ENCODE measurements at places on chromosomes 2 and 18. TPM values are rescaled to one million over a fixed set of nuclear protein-coding genes. Genes with fewer than 3 reads are reported as not detected.

HOXD4 gene
- not detected for total RNA-seq

OR6B2 gene
- total RNA-seq: not detected

FASTKD1 gene
- total RNA-seq: 39.9 TPM

RFTN2 gene
- not detected for total RNA-seq

NYAP2 gene
- total RNA-seq: not detected

RIT2 gene
- total RNA-seq: not detected

TWSG1 gene
- total RNA-seq: 31.7 TPM

DLGAP1 gene
- total RNA-seq: not detected

DNA sequence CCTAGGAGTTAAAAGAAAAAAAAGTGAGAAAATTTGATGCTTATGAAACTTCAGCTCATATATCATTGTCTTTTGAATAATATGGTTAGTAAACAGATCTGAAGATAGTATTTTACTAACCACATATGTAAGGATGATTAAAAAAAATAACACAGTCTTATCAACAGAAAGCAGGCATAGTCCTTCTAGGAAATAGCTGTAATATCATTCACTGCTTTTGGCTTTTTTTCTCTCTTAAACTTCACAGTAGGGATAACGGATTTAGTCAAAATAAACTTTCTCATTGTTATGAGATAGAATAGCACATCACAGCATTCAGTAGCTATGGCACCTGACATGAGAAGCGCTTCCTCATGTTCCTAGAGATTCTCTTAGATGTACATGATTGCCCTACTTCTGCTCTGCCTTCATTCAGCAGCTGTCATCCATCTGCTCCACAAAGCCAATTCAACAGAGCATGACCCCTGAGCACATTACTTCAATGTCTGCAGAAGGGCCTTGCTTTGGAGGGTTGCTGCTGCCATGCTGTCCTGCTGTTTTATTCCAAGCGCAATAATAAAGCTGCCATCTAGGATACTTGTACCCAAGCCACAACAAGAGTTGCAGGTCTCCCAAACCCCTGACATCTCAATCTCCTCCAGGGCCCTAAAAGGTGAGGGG is 67.0 kb downstream of the TTC21B start:
- H3K4me3 ChIP-seq: no peak overlapping the region
- H3K36me3 ChIP-seq: peaks cover 15% of the 10 kb centered on the region
- peak overlapping the region; percentile 19 for H3K27ac ChIP-seq

DNA sequence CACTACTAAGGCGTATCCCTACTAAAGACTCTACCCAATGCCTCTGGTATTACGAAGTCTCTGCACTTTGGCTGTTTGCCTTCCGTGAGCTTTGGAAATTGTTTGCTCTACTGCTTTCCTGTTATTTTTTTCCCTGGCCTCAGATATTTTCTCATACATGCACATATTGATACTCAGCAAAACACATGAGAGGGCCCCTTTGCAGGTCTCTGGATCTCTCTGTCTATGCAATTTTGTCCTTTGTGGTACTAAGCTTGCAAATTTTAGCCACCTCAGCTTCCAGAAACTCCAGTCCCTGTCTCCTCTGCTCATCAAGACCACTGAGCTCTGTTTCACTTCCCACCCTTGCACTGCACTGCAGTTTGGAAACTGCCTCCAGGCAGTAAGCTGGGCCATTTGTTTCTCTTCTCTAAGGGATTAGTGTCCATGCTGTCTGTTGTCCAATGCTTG is 46.6 kb downstream of the TAF1B start:
- peak overlapping the region; percentile 16 for H3K27ac ChIP-seq
- H3K36me3 ChIP-seq: peaks cover 31% of the 10 kb centered on the region
- H3K27me3 ChIP-seq: no peaks in the 10 kb centered on the region

GRCh38 chr2:233481368-233482142 is 85.0 kb downstream of the USP40 start:
- DNase-seq: no peak
- H3K4me3 ChIP-seq: no peak overlapping the region
- H3K27ac ChIP-seq: no peak overlapping the region
- H3K27me3 ChIP-seq: no peaks in the 10 kb centered on the region
- peaks cover 14% of the 10 kb centered on the region for H3K4me1 ChIP-seq
- peaks cover 88% of the 10 kb centered on the region for H3K36me3 ChIP-seq

DNA sequence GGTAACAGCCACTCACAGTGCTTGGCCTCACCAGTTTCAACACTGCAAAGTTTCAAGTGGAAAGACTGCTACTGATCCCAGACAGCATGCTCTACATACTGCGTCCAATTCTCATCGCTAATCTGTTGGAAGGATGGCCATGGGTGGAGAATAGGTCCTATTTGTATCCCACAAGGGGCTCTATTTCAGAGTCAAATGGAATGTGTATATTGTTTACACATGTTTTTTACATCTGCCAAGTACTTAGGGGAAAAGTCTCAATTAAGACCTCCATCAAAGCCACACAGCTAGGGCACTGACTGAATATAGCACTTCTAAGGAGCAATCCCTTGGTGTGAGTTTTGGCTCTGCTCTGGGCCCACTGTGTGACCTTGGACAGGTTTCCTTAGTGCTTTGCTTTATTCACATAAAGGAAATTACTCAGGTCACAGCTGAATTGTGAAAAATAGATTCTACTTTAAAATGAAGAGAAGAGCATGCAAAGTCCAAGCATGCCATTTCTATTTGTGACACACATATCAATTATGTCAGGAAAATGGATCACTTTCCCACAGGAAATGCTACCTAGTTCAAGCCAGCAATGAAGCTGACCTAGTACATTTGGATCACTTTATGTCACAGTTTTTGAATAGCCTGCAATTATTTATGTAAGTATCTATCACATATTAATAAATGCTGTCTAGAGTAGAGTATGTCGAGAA is 112.9 kb upstream of the STK17B start:
- no peak overlapping the region for H3K27ac ChIP-seq
- H3K4me1 ChIP-seq: no peaks in the 10 kb centered on the region
- no peaks in the 10 kb centered on the region for H3K27me3 ChIP-seq
- H3K36me3 ChIP-seq: no peaks in the 10 kb centered on the region
- no peak overlapping the region for H3K4me3 ChIP-seq

DNA sequence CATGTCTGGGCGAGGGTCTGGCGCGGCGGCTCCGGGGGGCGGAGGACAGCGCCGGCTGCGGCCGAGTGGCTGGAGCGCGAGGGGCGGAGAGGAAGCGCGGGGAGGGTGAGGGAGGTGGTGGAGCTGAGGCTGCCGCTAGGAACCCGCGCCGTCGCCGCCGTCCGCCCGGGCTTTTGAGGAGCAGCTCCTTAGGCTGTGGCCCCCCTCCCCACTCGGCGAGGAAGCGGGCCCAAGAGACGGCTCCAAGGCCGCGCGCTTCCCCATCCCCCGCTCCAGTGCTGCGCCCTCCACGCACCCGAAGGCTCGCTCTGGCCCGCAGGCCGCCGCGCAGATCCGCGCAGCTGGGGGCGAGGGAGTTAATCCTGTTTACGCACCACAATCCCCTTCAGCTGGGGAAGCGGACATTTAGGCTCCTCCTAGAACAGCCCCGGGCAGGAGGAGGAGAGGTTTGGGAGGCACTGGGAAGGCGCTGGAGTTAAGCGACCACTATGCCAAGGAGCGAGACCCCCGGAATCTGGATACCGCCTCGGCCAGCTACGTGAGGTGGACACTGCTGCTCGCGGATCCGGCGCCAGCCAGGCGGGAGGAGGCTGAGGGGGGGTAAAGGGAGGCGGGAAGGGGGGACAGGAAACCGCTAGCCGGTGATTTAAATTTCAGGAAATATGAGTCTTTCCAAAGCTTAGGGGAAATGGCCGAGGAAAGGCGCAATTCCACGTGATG is at the start of gene CNRIP1:
TSS of gene CNRIP1 (minus strand) at position 552 of the 720 bp plus-strand sequence. CDS start at position 3, 549 bp downstream.
- H3K4me3 ChIP-seq: peak within 1 kb of the TSS; percentile 65
- no peak within 1 kb of the TSS for H3K27ac ChIP-seq
- H3K27me3 ChIP-seq: peaks cover 9% of the 10 kb centered on the region
- DNase-seq: peak; percentile 44
- no peaks in the 10 kb centered on the region for H3K36me3 ChIP-seq
- H3K4me1 ChIP-seq: no peaks in the 10 kb centered on the region

- no peaks in the 10 kb centered on the region for H3K36me3 ChIP-seq
- no peaks in the 10 kb centered on the region for H3K4me1 ChIP-seq
- H3K27ac ChIP-seq: no peak overlapping the region
- no peak overlapping the region for H3K4me3 ChIP-seq
- no peak for DNase-seq
Observed at GRCh38 chr18:13577091-13577697, 149.2 kb downstream of the FAM210A start.

DNA sequence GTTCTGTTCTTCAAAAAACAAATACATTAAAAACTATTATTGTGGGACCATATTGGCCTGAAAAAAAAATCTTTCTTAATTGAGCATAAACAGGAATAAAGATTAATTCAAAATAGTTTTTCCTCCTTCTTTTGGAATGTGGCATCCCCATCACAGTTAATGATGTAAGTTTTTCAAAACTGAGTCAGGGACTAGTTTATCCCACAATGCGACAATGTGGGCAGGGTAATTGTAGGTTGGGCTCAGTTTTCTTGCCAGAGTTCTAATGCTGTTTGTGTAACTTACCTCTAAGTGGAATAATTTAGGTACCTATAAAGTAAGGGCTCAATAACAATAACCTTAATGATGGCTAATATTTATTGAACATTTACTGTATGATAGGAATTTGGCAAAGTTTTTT is 82.0 kb downstream of the PMS1 start:
- H3K4me1 ChIP-seq: no peaks in the 10 kb centered on the region
- no peak for DNase-seq
- H3K27ac ChIP-seq: no peak overlapping the region
- peaks cover 54% of the 10 kb centered on the region for H3K36me3 ChIP-seq

DNA sequence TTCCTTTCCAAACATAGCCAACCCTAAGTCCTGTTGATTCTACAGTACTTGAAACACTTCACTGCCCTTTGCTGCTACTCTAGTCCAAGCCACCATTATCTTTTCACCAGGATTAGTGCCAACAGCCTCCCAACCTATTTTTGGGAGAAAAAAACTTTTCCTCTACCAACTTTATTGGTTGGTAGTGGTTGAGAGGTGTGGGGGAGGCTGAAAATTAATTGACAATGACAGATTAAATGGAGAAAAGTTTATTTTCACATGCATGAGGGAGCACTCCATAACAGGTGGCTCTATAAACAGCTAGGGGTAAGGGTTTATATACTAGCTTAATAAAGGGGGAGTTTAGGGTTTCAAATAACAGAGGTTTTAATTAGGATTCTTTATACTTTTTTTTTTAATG is 37.8 kb upstream of the ITPRID2 start:
- no peak overlapping the region for H3K27ac ChIP-seq
- no peak for DNase-seq
- no peak overlapping the region for H3K4me3 ChIP-seq
- H3K4me1 ChIP-seq: peaks cover 6% of the 10 kb centered on the region
- no peaks in the 10 kb centered on the region for H3K36me3 ChIP-seq
- no peaks in the 10 kb centered on the region for H3K27me3 ChIP-seq

- no peaks in the 10 kb centered on the region for H3K36me3 ChIP-seq
- H3K4me1 ChIP-seq: peaks cover 18% of the 10 kb centered on the region
- H3K27me3 ChIP-seq: no peaks in the 10 kb centered on the region
Observed at GRCh38 chr2:61763605-61764034, 90.2 kb downstream of the FAM161A start.

DNA sequence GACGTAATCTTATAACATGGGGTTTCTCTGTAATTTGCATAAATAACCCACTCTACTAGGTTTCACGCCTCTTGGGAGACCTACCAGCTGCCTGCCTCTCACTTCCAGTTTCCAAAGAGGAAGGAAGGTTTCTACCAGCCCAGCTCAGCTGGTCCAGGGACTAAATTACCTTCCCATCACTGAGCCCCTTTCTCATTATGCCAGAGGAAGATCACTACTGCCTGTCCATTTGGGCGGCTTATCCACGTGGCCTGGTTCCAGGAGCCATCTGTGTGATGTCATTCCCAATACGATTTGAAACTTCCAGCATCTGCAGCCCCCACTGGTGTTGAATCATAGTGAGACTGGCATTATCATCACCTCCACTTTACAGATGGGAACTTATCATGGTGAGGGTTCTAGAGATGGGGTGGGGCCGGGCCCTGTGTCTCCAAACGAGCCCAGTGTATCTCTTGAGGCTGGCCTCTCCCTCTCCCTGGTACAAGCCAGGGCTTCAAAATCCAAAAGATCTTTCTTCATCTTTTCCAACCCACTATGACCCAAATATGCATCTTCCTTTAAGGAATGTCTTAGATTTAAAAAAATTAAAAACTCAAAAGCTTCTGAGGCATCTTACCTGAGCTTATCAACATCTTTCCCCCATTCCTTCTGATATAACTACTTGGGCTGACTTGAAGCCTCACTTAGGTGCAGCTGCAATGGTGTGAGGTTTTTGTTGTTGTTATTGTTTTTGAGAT is 140.8 kb downstream of the DDX1 start:
- no peaks in the 10 kb centered on the region for H3K36me3 ChIP-seq
- H3K4me1 ChIP-seq: peaks cover 29% of the 10 kb centered on the region
- H3K27me3 ChIP-seq: peaks cover 99% of the 10 kb centered on the region
- H3K4me3 ChIP-seq: no peak overlapping the region
- no peak for DNase-seq
- no peak overlapping the region for H3K27ac ChIP-seq

- peaks cover 6% of the 10 kb centered on the region for H3K4me1 ChIP-seq
- H3K4me3 ChIP-seq: no peak overlapping the region
- no peaks in the 10 kb centered on the region for H3K27me3 ChIP-seq
- no peaks in the 10 kb centered on the region for H3K36me3 ChIP-seq
Observed at GRCh38 chr18:12048827-12049175, 44.8 kb upstream of the ANKRD62 start.

DNA sequence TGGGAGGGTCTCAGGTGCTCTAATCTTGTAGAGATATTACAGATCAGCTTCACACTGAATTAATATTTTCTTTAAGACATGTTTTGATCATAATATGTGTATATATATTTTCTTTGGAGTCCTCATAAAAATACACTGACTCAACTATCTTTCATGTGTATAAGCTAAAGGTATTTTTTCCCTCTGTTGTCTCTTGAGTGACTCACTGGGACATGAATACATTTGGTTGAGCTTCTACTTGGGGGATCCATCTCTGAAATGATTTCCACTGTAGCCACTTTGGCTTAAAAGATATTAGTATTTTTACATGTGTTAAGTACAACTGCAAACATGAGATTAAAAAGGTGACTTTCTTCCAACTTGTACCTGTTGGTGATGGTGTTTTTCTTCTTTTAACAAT is 140.8 kb downstream of the TTN start:
- no peak for DNase-seq
- H3K27me3 ChIP-seq: peaks cover 21% of the 10 kb centered on the region
- no peak overlapping the region for H3K27ac ChIP-seq
- no peak overlapping the region for H3K4me3 ChIP-seq
- no peaks in the 10 kb centered on the region for H3K4me1 ChIP-seq

- H3K27ac ChIP-seq: no peak overlapping the region
- H3K4me1 ChIP-seq: no peaks in the 10 kb centered on the region
- peaks cover 90% of the 10 kb centered on the region for H3K27me3 ChIP-seq
- no peak for DNase-seq
- no peaks in the 10 kb centered on the region for H3K36me3 ChIP-seq
- no peak overlapping the region for H3K4me3 ChIP-seq
Observed at GRCh38 chr2:75432761-75433361, 127.9 kb downstream of the EVA1A start.

GRCh38 chr18:1652018-1652417 is 747.3 kb downstream of the ADCYAP1 start:
- no peak for DNase-seq
- H3K36me3 ChIP-seq: no peaks in the 10 kb centered on the region
- no peak overlapping the region for H3K27ac ChIP-seq
- no peaks in the 10 kb centered on the region for H3K27me3 ChIP-seq
